ENCODE measurements at places on chromosomes 16 and 17. TPM values are rescaled to one million over a fixed set of nuclear protein-coding genes. Genes with fewer than 3 reads are reported as not detected.

The CDH13 gene
- total RNA-seq, result 61.8 TPM

The SYNGR3 gene
- 3.3 TPM for total RNA-seq

The NPTX1 gene
- total RNA-seq, result 1.7 TPM

The KCNJ18 gene
- not detected for total RNA-seq

The TSC2 gene
- total RNA-seq, result 37.8 TPM

The FOXN1 gene
- total RNA-seq, result not detected

The TMC7 gene
- total RNA-seq, result 0.28 TPM

The OR1A1 gene
- not detected for total RNA-seq

The CDRT15 gene
- not detected for total RNA-seq

The PLLP gene
- total RNA-seq, result not detected

The NOTUM gene
- 0.09 TPM for total RNA-seq

The ZNF19 gene
- 2.6 TPM for total RNA-seq

The PTRH2 gene
- total RNA-seq, result 20.9 TPM

The MTSS2 gene
- 14.3 TPM for total RNA-seq

The PLXDC1 gene
- total RNA-seq, result 0.28 TPM

The ALOX12B gene
- total RNA-seq, result not detected

The DNASE1L2 gene
- 0.43 TPM for total RNA-seq

The PRSS21 gene
- total RNA-seq, result not detected

The TBC1D3E gene
- total RNA-seq, result not detected

The CXCL16 gene
- 1.8 TPM for total RNA-seq

The IRX6 gene
- total RNA-seq, result not detected
